AG04450 (cell line): ENCODE measurements at places on chromosomes 3 and 15. TPM values are rescaled to one million over a fixed set of nuclear protein-coding genes. Genes with fewer than 3 reads are reported as not detected.

DNA sequence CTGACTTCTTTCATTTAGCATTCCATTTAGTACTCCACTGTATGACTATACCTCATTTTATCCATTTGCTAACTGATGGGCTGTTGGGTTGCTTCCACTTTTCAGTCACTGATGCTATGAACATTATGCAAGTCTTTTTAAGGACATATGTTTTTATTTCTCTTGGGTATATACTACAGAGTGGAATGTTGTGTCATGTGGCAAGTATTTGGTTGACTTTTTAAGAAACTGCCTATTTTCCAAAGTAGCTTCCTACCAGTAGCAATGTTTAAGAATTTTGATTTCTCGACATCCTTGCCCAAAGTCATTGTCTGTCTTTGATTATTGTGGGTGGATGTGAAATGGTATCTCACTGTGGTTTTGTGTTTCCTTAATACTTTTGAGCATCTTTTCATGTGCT lies 110.1 kb upstream of the TPM1 start:
- DNase-seq = peak; percentile 72

DNA sequence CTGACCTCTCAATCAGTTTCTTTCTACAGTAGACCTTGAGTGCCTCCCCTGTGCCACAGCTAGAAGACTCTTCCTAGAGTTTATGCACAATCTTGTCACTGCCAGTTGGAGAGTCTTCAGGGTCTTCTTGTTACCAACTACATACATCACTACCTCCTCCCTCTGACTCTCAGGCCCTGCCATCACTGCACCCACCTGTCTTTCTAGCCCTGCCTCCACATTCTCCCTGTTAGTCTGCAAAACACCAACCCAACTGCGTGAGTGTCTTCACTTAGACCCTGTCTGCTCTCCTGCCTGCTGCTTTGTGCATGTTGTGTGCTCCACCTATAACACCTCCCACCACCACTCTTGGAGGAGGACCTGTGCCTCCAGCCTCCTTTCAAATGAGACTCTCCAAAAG lies 34.4 kb downstream of the CLSTN2 start:
- DNase-seq = no peak

DNA sequence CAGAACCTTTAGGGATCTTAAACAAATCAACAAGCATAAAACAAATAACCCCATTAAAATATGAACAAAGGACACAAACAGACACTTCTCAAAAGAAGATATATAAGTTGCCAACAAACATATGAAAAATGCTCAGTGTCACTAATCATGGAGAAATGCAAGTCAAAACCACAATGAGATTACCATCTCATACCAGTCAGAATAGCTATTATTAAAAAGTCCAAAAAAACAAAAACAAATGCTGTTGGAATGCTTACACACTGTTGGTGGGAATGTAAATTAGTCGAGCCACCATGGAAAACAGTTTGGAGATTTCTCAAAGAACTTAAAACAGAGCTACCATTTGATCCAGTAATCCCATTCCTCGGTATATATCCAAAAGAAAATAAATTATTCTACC lies 423.6 kb downstream of the OTOL1 start:
- no peak for DNase-seq

The CRABP1 gene
- polyA plus RNA-seq = not detected in 2 replicates

The CLRN1 gene
- polyA plus RNA-seq = not detected in 2 replicates

- no peak for DNase-seq
These were observed 13.7 kb downstream of the CTDSPL2 start for GRCh38 chr15:44441095-44441501.

DNA sequence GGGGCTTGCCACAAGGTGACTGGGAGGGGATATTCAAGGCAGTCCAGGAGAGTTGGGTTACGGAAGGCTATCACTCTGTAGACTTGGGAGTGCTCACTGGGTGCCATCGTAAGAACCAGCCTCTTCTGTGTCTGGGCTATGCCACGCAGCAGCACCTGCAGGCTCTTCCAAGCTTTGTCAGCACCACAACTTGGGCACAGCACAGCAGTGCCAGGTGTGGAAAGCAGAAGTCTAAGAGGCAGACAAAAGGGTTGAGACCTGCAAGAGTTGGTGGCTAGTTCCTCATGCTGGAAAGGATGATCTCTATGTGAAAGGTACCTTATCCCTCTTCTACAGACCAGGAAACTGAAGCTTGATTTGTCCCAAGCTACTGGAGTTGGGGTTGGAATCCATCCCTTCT lies 15.8 kb downstream of the CX3CR1 start:
- no peak for DNase-seq

The WWTR1 gene
- polyA plus RNA-seq = 161 and 164 TPM in 2 replicates

GRCh38 chr3:158107605-158108444 lies 1.6 kb upstream of the SHOX2 start:
- DNase-seq = no peak

The IQCH gene
- 0.95 and 1.1 TPM in 2 replicates for polyA plus RNA-seq

DNA sequence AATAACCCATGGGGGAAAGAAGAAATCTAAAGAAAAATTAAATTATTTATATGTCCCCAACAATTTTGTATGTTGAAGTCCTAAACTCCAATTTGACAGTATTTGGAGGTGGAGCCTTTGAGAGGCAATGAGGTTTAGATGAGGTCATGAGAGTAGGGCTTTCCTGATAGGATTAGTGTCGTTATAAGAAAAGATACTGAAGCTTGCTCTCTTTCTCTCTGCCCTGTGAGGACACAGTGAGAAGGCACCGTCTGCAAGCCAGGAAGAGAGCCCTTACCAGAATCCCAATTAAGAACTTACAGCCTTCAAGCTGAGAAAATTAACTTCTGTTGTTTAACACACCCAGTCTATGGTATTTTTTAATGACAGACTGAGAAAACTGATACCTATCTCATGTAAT lies 16.1 kb upstream of the OR5AC2 start:
- no peak for DNase-seq

DNA sequence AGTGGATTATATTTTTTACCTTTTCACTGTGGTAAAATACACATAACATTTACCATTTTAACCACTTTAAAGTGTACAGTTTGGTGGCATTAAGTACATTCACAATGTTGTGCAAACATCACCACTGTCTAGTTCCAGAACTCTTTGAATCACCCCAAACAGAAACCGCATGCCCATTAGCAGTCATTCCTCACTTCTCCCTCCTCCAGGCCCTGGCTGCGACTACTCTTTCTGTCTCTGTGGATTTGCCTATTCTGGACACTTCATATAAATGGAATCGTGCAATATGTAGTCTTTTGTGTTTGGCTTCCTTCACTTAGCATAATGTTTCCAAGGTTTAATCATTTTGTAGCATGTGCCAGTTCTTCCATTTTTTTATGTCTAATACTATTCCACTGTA lies 409.8 kb downstream of the NTRK3 start:
- DNase-seq = no peak

- peak; percentile 68 for DNase-seq
These were observed 8.3 kb downstream of the PLD1 start for GRCh38 chr3:171801738-171802589.

DNA sequence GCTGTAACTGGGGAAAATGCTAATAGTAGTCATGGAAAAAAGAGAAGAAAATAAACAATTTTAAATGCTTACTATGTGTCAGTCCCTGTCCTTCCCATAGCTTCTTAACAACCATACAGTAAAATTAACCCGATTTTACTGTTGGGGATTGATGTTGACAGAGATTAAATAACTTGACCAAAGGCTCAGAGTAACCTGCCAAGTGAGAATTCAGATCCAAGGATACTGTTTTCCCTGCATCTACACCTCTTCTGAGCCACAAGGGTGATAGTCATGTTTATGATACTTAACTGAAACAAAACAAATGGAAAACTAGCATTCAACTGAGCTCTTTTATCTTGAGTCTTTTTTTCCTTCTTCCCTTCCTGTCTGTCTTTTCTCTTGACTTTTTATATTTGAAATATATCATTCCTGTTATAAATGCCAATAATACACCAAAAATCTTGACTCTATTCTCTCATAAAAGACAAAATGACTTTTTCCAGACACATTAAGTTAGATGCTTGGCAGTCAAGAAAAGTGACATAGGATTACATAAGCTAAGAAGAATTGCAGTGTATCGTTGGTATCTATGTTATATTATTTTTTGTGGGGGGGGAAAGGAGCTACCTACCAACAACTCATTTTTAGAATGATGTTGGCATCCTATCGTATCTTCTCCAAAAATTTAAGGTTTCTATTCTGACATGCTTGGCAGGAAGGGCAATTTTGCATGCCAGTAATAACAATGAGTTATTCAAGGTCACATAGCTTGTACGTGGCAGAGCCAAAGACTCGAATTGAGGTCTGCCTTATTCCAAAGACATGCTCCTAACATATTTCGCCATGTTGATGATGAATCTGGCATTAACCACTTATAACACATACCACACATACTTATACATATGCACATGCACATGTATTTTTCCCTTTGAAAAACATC lies 306.6 kb upstream of the KCNH8 start:
- DNase-seq = no peak

DNA sequence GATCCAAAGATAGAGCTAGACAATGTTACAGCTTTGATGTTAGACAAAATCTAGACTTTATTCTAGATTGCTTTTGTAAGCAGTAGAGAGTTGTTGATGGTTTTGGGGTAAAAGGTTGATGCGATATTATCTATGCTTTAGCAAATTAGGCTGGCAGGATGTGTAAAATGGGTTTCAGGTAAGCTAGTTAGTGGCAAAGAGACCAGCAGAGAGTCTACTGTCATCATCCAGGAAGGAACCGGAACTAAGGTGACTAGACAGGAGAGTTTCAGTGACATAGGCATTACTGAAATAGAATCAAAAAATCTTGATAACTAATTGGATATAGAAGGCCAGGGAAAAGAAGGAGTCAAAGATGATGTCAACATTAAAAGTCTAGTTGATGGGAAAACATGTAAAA lies 11.1 kb downstream of the OR5K2 start:
- no peak for DNase-seq

The GOLGA8T gene
- polyA plus RNA-seq = not detected in 2 replicates

DNA sequence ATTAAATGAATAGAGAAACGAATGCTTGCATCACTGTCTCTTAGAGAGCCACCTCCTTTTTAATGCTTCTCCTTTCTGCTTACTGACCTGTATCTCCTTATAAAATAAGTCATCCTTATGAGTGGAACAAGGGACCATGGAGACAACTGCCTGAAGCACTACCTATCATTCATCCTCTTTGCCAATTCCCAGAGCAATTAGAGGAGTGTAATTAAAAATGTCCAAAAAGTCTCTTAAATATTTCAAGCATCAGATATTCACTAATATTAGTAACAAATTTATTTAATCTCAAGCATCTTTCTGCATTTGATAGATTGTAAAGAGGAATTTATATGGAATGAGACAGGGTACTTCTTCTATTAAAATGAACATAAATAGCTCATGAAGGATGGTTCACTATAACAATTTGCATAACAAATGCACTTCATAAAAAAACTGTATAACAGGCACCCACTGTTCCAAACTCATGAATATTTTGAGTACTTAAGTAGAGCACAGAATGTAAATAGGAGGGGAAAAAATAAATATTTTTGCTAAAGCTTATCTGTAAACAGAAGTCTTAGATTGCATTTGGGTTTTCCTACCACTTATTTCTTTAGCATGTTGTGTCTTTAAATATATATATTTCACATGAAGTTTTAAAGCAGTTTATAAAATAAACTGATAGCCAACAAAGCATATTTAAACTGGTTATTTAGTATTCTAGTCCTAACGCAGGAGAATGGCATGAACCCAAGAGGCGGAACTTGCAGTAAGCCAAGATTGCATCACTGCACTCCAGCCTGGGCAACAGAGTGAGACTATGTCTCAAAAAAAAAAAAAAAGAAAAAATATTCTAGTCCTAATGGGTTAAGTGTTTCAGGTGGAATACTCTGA lies 269.3 kb downstream of the TBL1XR1 start:
- DNase-seq = no peak
